ENCODE measurements at places on chromosomes 7 and 10.

GRCh38 chr7:117776224-117776623 lies 97.0 kb downstream of the CTTNBP2 start:
- H3K27ac ChIP-seq, result no peak overlapping the region
- no peak for DNase-seq
- H3K4me1 ChIP-seq, result peaks cover 16% of the 10 kb centered on the region
- H3K27me3 ChIP-seq, result no peaks in the 10 kb centered on the region

DNA sequence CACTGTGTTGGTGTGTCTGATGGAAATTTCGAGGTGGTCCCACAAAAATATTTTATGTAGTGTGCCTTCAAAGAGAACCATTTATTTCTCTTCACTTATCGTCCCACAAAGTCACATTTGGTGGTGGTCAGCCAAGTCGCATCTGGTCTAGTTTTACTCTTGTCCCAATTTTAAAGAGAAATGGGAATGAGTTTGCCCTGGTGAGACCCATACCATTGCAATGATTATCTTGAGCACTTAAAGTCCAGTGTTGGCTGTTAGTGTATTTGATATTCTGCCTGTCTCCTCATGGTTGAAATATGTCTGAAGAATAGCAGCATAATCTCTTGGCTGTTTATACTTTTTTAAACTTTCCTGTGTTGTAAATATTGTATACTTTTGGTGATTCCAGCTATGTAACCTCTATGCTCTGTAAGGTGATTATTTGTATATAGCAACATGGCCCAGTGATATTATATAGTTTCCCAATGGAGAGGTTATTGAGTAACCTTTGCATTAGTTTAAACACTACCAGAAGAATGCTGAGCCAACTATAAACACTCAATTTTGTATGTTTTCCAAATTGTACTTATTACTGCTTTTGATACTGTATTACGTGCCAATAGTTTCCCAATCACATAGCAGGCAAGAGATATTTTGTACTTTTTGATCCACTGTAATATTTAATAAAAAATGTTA lies 172.2 kb downstream of the RTKN2 start:
- peaks cover 29% of the 10 kb centered on the region for H3K36me3 ChIP-seq
- H3K4me1 ChIP-seq, result peaks cover 69% of the 10 kb centered on the region
- DNase-seq, result no peak
- no peaks in the 10 kb centered on the region for H3K27me3 ChIP-seq
- H3K27ac ChIP-seq, result peak overlapping the region; percentile 64

DNA sequence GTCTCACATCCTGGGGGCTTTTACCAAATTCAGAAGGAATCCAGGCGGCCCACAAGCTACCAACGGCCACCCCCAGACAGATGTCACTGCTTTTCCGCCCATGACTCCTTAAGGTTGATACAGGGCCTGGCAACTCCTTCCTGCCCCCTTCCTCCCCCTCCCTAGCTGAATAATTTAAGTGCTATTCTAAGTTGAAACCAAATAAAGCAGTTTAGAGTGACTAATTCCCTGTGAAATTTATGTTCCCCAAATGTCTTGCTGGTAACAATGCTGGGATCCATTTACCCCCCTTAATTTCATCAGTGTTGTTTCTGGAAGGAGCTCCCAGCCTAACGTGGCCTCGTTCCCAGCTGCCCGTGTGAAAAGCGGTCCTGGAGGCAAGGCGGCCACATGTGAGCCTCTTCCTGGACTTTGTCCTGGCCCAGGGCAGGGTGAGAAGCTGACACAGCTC lies 109.6 kb downstream of the TMEM130 start:
- peaks cover 27% of the 10 kb centered on the region for H3K27me3 ChIP-seq
- H3K27ac ChIP-seq, result peak overlapping the region; percentile 27
- H3K4me3 ChIP-seq, result no peak overlapping the region
- no peak for DNase-seq
- H3K36me3 ChIP-seq, result no peaks in the 10 kb centered on the region

GRCh38 chr10:15427843-15428414 lies 56.8 kb upstream of the FAM171A1 start:
- no peaks in the 10 kb centered on the region for H3K4me1 ChIP-seq
- H3K27me3 ChIP-seq, result no peaks in the 10 kb centered on the region
- H3K36me3 ChIP-seq, result no peaks in the 10 kb centered on the region
- H3K27ac ChIP-seq, result no peak overlapping the region
- DNase-seq, result no peak

- H3K4me1 ChIP-seq, result peaks cover 4% of the 10 kb centered on the region
- H3K4me3 ChIP-seq, result no peak overlapping the region
Observed at GRCh38 chr7:129368389-129368986, 65.7 kb upstream of the STRIP2 start.

- peak overlapping the region; percentile 94 for H3K4me3 ChIP-seq
- peak overlapping the region; percentile 99 for H3K27ac ChIP-seq
- peak; percentile 94 for DNase-seq
- no peaks in the 10 kb centered on the region for H3K27me3 ChIP-seq
- H3K4me1 ChIP-seq, result peaks cover 44% of the 10 kb centered on the region
Observed at GRCh38 chr7:23471106-23471859, 992 bp upstream of the IGF2BP3 start.

GRCh38 chr10:22544325-22545068 lies 169.9 kb downstream of the PIP4K2A start:
- DNase-seq, result no peak
- no peak overlapping the region for H3K27ac ChIP-seq
- H3K4me3 ChIP-seq, result no peak overlapping the region
- peaks cover 32% of the 10 kb centered on the region for H3K36me3 ChIP-seq
- no peaks in the 10 kb centered on the region for H3K4me1 ChIP-seq
- no peaks in the 10 kb centered on the region for H3K27me3 ChIP-seq

DNA sequence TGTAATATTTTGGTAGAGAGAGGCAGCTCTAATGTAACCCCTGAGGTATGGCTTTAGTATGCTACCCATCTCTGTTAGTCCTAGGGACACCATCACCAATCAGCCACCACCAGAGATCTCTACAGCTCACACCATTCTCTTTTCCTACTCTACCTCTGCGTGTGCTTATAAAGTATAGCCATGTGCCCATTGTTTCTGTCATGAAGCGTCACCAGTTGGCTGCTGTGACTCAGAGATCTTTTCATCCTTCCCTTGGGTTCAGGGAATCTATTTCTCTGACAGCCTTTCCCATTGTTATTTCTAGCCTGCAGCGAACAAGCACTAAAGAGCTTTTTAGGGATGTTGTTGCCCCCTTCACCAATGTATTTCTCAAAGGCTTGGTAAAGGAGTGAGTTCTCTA lies 103.3 kb downstream of the TPST1 start:
- DNase-seq, result no peak
- H3K27ac ChIP-seq, result no peak overlapping the region
- no peaks in the 10 kb centered on the region for H3K36me3 ChIP-seq
- no peak overlapping the region for H3K4me3 ChIP-seq

DNA sequence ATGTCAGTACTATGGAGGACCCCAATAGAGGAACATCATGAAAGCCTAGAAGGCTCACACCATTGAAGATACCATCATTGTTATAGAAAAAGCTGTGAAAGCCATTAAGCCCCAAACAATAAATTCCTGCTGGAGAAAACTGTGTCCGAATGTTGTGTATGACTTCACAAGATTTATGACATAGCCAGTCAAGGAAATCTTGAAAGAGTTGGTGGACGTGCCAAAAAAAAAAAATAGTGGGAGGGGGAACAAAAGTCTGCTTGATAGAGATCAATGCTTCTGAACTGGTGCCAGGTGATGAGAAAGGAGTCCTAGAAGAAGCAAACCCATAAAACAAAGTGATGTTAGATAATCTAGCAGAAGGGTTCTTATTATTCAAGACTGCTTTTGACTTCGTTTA lies 41.2 kb downstream of the RALA start:
- H3K4me3 ChIP-seq, result no peak overlapping the region
- H3K4me1 ChIP-seq, result peaks cover 6% of the 10 kb centered on the region
- H3K27ac ChIP-seq, result no peak overlapping the region
- H3K27me3 ChIP-seq, result no peaks in the 10 kb centered on the region

DNA sequence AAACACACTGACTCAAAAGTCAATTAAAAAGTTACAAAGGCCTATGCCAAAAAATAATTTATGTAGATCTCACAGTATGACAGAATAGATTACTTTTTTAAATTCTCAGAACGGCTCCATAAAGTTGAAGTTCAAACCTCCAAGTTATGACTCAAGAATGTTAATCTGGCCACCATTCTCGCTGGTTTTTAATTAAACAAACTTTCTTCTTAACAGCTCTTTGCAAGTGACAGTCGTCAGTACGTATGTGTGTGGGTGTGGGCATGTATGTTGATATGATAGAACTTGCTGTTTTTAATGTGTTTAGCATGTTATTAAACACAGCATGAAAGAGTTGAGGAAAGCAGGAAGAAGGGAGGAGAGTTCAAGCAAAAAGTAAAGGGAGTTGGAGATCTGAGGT lies 18.5 kb downstream of the PRKCQ start:
- no peaks in the 10 kb centered on the region for H3K4me1 ChIP-seq
- no peaks in the 10 kb centered on the region for H3K36me3 ChIP-seq
- DNase-seq, result no peak
- peaks cover 25% of the 10 kb centered on the region for H3K27me3 ChIP-seq

- no peaks in the 10 kb centered on the region for H3K27me3 ChIP-seq
- DNase-seq, result no peak
- H3K4me1 ChIP-seq, result no peaks in the 10 kb centered on the region
- H3K27ac ChIP-seq, result no peak overlapping the region
- H3K4me3 ChIP-seq, result no peak overlapping the region
Observed at GRCh38 chr10:84447701-84448400, 119.5 kb downstream of the CCSER2 start.

DNA sequence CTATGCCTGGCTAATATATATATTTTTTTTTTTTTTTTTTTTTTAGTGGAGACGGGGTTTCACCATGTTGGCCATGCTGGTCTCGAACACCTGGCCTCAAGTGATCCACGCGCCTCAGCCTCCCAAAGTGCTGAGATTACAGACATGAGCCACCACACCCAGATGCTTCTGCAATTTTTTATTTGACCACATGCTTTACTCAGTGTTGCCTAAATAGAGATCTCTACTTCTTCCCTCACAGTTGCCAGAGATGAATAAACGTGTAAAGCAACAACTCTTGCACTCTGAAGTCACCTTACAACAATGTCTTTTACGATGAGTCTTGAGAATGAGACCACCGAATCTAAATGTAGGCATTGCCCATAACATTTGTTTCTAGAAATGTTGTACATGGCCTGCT lies 107.9 kb upstream of the FRMD4A start:
- peak overlapping the region; percentile 30 for H3K27ac ChIP-seq
- DNase-seq, result no peak
- H3K4me1 ChIP-seq, result peaks cover 35% of the 10 kb centered on the region
- H3K36me3 ChIP-seq, result no peaks in the 10 kb centered on the region

DNA sequence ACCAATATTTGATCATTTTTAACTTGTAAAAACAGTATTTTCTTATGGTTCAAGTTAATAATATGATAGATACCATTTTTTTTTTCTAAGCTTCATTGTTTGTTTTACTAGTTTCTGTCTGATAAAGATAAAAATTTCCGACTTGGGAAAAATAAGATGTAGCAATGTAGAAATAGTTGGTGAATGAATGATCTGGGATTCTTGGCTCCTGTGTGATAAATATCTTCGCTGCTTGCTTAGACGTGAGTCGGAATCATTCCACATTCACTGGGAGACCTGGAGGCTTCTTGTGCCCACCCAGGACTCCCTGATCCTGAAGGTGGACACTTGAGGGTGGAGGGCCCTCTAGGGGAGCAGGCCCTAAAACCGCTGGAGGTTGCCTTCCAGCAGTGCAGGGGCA lies 47.9 kb downstream of the EXOC4 start:
- peaks cover 2% of the 10 kb centered on the region for H3K36me3 ChIP-seq
- H3K27ac ChIP-seq, result no peak overlapping the region
- H3K4me1 ChIP-seq, result peaks cover 17% of the 10 kb centered on the region
- H3K4me3 ChIP-seq, result no peak overlapping the region

DNA sequence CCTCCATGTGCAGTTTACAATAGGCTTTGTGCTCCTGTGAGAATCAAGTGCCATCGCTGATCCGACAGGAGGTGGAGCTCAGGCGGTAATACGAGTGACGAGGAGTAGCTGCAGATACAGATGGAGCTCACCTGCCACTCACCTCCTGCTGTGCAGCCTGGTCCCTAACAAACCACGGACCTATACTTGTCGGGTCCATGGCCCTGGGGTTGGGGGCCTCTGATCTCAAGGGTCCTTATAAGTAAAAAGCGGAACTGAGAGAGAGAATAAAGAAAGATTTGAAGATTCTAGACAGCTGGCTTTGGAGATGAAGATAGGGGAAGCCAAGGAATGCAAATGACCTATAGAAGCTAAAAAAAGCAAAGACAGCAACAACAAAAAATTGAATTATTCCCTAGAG lies 130.6 kb downstream of the PLXDC2 start:
- H3K27ac ChIP-seq, result no peak overlapping the region
- H3K36me3 ChIP-seq, result no peaks in the 10 kb centered on the region
- DNase-seq, result no peak
- H3K27me3 ChIP-seq, result no peaks in the 10 kb centered on the region
- peaks cover 58% of the 10 kb centered on the region for H3K4me1 ChIP-seq

- H3K36me3 ChIP-seq, result no peaks in the 10 kb centered on the region
- H3K4me1 ChIP-seq, result peaks cover 7% of the 10 kb centered on the region
- H3K4me3 ChIP-seq, result peak overlapping the region; percentile 67
- DNase-seq, result peak; percentile 73
- peaks cover 57% of the 10 kb centered on the region for H3K27me3 ChIP-seq
Observed at GRCh38 chr10:132036153-132036886, 29.4 kb upstream of the JAKMIP3 start.

GRCh38 chr7:95916573-95917297 lies 144.4 kb downstream of the DYNC1I1 start:
- peak overlapping the region; percentile 43 for H3K4me3 ChIP-seq
- peaks cover 22% of the 10 kb centered on the region for H3K4me1 ChIP-seq
- H3K27me3 ChIP-seq, result no peaks in the 10 kb centered on the region
- H3K27ac ChIP-seq, result no peak overlapping the region
- peaks cover 1% of the 10 kb centered on the region for H3K36me3 ChIP-seq
- no peak for DNase-seq

DNA sequence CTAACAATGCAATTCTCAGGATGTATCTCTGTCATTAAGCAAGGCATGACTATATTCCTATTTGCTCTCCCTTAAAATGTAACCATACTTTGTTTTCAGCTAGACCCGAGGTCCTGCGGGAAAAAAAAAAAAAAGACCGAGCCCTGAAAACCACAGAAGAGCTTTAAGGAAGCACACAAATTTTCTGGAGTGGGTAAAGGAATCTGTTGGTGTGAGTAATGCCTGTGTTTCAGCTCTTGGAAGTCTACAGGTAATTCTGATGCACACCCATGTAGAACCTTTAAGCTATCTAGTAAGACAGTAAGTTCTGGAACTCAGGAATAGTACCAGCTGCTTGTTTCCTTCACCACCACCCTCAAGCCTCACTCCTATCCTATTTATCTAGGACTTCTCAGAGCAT lies 351.1 kb downstream of the PARD3 start:
- H3K36me3 ChIP-seq, result no peaks in the 10 kb centered on the region
- H3K27ac ChIP-seq, result no peak overlapping the region

Data from chondrocyte (in vitro differentiated cells).